ENCODE measurements at places on chromosomes 12 and 14.

GRCh38 chr12:131436922-131437705 is 273.8 kb upstream of the SFSWAP start:
- peak; percentile 93 for DNase-seq

DNA sequence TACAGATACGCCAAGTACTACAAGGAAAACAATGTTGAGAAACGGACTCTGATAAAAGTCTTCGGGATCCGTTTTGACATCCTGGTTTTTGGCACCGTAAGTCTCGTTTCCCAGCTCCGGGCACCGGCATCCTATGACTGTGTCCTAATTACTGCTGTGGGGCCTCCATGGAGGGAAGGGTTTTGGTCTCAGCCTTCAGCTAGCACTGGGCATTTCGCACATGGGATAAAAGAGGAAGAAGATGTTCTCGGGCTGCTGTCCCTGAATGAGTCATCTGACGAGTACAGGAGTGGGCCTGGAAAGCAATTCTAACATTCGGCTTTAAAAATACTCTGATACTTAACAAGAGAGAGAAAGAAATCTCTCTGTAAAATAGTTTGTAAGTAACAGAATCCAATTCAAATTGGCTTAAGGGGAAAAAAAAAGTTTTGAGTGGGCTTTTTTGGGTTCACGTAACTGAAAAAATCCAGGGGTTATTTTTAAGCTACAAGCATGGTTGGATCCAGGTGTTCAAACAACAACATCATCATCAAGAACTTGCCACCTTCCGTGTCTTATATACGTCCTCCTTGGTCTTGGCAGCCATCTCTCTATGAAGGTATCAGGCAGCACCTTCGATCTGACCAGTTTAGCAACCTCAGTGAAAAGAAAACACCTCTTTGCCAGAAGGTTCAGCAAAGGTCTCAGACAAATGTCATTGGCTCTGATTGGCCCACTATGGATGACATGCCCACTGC is 34.4 kb upstream of the P2RX4 start:
- DNase-seq: no peak

DNA sequence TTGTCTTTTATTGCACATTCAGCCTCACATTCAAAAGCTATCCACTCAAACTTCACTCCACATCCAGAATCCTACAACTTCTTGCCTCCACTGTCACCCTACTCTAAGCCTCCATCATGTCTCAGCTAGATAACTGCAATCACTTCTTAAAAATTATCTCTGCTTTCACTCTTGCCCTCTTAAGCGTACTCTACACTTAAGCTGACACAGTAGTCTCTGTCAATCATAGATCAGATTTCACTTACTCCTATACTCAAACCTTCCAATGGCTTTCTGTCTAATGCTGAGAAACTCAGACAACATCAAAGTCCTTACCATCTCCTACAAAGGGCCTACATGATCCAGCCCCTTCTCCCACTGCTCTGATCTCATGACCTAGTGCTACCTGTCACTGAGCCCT is 304.1 kb downstream of the ITPR2 start:
- no peak for DNase-seq

GRCh38 chr14:64640839-64641238 is 63.4 kb upstream of the PLEKHG3 start:
- DNase-seq: no peak

- DNase-seq: no peak
These were observed 19.2 kb downstream of the PLEK2 start for GRCh38 chr14:67392800-67393199.

DNA sequence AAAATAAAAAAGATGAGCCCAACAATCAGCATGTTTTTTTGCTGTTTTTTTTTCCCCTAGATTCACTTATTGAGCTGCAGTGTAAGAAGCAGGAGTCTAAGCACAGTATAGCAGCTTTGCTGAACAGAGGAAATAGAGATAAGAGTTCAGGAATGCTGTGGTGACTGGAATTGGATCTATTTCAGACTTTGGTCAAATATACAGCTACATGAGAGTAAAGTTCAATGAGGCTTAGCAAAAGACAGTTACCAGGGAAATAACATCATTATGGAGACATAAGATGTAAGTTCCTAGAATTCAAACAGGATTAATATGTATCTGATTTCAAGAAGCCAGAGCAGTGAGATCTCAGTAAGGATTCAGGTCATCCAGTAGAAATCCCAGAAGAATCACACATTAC is 613.0 kb downstream of the RPS29 start:
- DNase-seq: no peak

DNA sequence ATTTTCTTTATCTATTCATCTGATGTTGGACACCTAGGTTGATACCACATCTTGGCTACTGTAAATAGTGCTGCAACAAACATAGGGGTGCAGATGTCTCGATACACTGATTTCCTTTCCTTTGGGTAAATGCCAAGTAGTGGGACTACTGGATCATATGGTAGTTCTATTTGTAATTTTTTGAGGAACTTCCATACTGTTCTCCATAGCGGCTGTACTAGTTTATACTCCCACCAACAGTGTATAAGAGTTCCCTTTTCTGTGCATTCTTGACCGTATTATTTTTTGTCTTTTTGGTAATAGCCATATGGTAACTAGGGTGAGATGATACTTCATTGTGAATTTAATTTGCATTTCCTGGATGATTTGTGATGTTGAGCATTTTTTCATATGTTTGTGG is 71.8 kb downstream of the LRP6 start:
- DNase-seq: no peak

DNA sequence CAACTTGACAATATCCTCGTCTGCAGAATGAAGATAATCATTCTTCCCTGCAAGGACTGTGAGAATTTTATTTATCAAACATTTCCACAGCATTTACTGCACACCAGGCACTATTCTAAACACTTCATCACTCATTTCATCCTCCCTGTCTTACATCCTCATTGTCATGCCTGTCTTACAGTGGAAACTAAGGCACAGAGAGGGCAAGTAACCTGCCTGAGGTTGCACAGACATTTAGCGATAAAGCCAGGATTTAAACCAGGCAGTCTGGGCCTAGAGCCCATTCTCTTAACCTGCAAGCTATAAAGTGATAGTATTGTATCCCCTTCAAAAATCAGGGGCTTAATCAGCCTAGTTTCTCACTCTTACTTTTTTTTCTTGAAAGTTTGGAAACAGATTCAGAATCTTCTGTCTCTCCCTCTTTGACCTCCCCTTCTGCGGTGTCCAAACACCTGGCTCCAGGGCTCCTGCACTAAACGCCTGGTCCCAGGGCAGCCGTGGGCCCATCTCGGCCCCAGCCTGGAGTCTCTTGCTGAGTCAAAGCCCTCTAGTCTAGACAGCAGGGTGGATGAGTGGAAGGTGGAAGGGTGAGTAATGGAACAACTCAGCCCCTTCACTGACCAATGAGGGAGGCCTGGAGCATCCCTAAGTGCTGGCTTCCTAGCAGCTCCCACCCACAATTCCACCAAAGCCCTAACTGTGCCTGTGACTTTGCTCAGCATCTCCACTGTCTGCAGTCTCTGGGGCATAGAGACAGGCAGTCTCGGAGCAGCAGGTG is 12.5 kb downstream of the ISM2 start:
- DNase-seq: no peak

DNA sequence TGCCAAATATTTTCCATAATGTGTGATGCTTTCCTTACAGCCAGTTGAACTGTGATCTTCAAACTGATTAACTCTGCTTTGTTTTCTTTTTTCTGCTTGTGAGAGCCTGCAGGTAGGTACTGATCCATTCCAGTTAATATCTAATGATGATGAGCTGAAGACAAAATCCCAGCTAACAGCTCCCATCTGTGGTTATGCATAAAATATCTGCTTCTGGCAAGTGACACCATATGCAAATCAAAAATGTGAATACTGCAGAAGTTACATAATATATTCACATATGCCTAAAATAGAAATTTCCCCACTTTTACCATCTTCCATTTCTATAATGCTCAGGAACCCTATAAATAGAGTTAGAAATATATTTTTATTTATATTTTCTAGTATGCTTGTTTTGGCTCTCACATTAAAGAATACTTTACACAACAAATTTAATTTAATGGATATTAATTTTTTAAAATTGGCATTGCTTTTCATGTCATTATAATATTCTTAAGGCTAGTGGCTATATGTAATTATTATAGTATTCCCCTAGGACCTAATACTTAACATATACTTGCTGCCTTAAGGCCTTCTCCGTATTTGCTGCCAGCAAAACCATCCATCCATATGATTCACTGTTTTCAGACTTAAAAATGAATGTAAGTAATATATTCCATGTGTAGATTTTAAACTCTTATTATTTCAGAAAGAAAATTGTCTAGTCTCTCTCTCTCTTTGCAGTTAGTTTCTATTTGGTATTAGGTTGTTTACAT is 83.8 kb downstream of the CCER1 start:
- no peak for DNase-seq

DNA sequence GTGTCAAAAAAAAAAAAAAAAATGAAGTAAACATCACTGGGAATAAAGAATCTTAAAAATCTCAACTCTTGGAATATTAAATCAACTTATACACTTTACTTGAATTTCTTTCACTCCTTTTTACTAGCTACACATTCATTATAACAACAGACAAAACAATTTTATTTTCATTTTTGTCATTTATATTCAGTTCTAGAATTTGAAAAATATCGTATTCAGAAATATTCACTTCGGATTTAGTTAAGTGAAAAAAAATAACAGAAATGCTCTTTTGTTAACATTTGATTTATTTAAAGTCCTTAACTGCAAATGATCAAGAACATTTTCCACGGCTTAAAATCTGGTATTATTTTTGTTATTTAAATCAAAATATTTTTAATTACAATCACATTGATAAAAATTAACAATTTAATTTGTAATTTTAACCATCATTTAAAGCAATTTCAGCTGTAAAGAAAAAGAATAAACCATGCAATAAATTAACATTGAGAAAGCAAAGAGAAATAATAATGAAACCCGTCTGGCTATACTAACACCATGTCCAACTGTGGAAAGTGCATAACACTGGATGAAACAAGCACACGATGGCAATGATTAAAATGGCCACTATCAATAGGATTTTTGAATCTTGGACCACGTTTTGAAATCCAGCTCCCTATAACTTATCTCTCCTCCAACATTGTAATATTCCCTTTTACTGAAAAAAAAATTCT is 5.2 kb downstream of the FOXA1 start:
- DNase-seq: no peak

GRCh38 chr12:46265734-46266133 is 3.1 kb downstream of the SLC38A1 start:
- DNase-seq: no peak

DNA sequence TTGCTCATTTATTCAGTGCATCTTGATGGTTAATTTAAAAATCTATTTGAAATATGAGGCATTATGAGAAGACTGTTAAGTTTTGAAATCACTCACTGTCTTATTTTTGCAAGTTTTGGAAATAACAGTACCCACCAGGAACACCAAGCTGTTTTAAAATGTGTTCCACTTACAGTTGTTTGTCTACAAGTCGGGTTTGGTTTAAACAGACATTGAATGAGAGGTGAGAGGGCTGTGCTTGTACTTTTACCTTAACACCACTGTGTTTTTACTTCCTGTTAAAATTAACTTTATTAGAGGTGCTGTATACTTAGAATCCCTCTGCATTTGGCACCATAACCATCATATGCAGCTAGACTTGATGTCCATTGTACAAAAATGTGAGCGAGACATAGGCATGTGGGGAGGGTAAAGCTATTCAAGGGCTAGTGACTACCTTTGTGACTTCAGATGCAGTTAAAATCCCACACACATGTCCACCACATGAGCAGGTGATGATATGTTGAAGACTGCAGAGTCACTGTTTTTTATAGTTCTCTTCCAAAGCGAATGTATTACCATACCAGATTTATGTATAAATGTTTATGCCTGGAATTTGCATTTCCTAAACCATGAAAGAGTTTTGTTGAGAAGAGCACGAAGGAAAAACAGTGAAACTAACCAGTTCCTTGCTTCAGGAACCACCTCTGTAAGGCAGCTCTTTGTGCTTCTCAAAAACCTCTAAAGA is 12.9 kb downstream of the ELK3 start:
- no peak for DNase-seq

GRCh38 chr12:56479625-56480024 is 8.3 kb downstream of the GLS2 start:
- DNase-seq: no peak

DNA sequence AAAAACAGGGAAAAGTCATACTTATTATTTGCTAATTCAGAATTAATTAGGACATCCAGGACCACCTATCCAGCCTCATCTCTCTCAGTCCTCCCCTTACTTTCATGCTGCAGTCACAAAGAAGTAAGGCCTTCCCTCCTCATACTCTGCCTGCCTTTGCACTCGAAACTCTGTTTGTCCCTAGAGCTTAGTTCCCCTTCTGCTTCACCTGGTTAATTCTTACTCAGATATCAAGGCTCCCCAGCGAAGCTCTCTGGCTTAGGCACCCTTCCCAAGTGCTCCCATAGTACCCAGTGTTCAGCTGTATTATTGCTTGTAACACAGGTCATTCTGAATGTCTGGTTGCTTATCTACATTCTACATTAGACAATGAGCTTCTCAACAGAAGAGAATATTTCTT is 81.3 kb downstream of the ERGIC2 start:
- DNase-seq: peak; percentile 31

DNA sequence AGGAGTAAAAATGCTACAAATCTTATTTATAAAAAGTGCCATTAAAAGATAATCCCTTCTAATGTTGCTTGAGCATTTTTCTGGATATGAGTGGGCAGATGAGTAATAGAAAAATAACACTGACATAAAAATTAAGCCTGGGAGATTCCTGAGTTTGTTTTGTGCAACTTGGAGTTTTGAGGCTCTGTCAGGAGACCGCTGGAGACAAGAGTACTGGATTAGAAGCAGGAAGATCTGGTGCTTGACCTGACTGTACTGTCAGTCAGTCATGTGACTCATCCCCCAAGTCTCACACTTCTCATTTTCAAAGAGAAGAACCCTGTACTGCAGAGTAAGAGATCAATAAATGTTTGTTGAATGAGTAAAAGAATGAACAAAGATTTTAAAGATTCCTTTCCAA is 29.4 kb downstream of the ANO4 start:
- no peak for DNase-seq

GRCh38 chr12:12115514-12115913 is 44.8 kb downstream of the BCL2L14 start:
- DNase-seq: no peak

- no peak for DNase-seq
These were observed 573.0 kb downstream of the FOXG1 start for GRCh38 chr14:29339494-29340172.

DNA sequence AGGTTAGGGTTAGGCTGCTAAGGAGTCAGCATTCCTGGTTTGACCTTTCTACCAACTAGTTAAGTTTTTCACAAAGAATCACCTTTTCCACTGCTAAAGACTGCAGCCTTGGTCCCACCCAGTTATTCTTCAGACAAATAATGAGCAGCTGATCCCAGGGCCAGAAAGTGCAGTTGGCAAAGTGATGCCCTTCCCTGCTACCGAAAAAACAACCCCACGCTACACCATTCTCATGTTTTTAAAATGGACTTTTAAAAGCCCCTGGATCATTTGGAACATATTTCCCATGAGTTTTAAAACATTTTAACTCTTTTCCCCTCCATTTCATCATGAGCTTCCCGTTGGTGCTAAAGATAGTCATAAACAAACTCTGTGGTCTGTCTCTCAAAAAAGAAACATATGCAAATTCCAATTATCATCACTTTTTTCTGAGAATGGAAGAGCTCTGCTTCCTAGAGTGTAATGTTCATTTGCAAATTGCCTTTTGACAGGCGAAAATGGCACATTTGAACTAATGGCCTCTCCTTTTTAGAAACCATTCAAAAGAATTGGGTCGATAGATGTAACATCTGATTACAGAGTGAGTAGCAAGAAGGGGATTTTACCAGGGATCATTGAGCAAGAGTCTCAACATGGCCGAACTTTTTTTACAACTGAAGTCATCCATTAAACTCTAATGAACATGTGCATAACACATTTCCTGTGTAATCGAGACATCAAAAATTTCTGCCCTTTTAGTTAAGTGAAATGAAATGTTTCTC is 129.3 kb upstream of the RAP1B start:
- no peak for DNase-seq

- peak; percentile 26 for DNase-seq
These were observed 27.9 kb downstream of the IRF2BPL start for GRCh38 chr14:77000340-77001270.

All from NCI-H2171 (cell line).